HFFc6 (cell line): ENCODE measurements at places on chromosomes 12 and 14. TPM values are rescaled to one million over a fixed set of nuclear protein-coding genes. Genes with fewer than 3 reads are reported as not detected.

The STRN3 gene
- 36.2 to 39.1 TPM (median 38.5 TPM) in 3 replicates for total RNA-seq

The ZNF268 gene
- 15.7 to 16.1 TPM (median 15.7 TPM) in 3 replicates for total RNA-seq

- H3K27me3 ChIP-seq = peaks cover 2% of the 10 kb centered on the region
- H3K27ac ChIP-seq = no peak overlapping the region
- H3K4me1 ChIP-seq = peaks cover 37% of the 10 kb centered on the region
Observed at GRCh38 chr14:72560331-72560730, 333.6 kb downstream of the DPF3 start.

DNA sequence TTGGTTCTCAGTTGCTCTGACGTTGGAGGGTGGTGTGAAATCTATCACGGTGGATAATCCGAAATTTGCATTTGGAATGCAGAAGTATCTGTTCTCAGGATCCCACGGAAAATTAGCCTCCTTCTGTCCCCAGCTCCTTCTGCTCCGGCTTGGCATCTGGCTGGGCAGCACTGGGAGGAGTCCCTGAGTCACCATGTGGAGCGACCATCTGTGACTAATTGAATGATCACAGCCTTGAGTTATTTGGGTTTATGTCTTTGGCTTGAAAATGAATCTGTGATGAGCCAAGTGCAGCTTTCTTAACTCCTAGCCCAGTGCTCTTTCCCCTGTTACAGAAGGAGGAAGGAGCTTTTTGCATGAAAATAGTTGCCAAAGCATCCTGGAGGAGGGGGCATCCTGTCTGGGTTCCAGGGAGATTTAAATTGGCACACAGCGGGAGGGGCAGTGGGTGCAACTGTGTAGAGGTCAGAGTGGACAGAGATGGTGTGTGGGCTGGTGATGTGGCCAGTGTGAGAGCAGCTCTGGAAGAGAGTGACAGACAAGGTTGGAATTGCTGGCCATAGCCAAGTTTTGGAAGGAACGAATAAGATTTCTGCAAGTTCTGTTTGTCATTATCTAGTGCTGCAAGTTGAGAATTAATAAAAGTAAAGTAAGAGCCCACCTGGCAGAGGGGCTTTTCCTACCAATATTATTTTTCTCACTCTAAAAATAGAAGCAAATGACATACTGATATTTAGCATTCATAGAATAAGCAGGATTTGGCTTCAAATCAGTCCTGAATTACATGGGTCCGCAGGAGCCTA is 74.4 kb downstream of the SLC24A4 start:
- H3K4me1 ChIP-seq = peaks cover 31% of the 10 kb centered on the region
- peak overlapping the region; percentile 85 for H3K27ac ChIP-seq
- peaks cover 6% of the 10 kb centered on the region for H3K27me3 ChIP-seq
- no peaks in the 10 kb centered on the region for H3K36me3 ChIP-seq

DNA sequence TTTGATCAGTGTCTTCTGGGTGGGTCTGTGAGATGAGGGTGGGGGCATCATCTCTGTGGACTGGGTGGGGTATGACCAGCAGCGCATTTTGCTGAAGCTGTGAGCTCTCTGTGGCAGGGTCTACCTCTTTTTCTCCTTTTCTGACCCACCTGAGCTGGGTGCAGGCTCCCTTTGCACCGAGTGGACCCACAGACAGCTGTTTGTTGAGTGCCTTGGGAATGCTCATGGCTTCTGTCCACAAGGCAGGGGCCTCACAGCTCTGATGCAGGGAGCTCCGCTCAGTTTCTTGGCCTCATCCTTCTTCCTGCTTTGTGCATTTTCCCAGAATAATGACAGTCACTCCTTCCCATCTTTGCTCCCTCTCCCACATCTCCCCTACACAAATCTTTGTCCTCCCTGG is 380.6 kb downstream of the DPF3 start:
- H3K36me3 ChIP-seq = no peaks in the 10 kb centered on the region
- peaks cover 29% of the 10 kb centered on the region for H3K4me1 ChIP-seq
- H3K27ac ChIP-seq = no peak overlapping the region
- no peak for DNase-seq

GRCh38 chr12:106195621-106196027 is 52.2 kb downstream of the CKAP4 start:
- H3K27ac ChIP-seq = peak overlapping the region; percentile 71

GRCh38 chr14:69345402-69345801 is 52.7 kb downstream of the ERH start:
- no peak overlapping the region for H3K4me3 ChIP-seq
- no peak for DNase-seq
- H3K27me3 ChIP-seq = peaks cover 28% of the 10 kb centered on the region
- H3K27ac ChIP-seq = no peak overlapping the region
- no peaks in the 10 kb centered on the region for H3K4me1 ChIP-seq
